NCI-H1930 (cell line): ENCODE measurements at places on chromosomes 1 and 21.

DNA sequence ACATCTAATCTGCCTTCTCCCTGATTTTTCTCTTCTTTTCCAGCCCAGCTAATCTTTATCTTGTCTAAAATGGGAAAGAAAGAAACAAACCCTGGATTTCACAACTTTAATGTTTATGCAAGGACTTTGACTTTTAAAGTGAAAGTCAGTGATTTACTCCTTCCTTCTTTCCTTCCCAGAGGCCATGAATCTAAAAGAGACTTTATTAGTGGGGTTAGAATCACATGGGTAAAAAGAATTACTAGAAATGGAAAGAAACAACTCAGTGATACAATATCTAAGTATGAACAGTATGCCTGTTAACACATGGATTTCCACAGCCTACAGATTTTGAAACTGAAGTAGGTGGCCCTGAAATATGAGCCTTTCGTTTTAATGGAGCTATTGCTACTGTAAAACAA lies 59.8 kb upstream of the KCNK2 start:
- no peak for DNase-seq

GRCh38 chr1:203178821-203179666 lies 3.4 kb upstream of the MYBPH start:
- no peak for DNase-seq

GRCh38 chr1:225573216-225573615 lies 79.7 kb downstream of the ENAH start:
- DNase-seq: no peak

DNA sequence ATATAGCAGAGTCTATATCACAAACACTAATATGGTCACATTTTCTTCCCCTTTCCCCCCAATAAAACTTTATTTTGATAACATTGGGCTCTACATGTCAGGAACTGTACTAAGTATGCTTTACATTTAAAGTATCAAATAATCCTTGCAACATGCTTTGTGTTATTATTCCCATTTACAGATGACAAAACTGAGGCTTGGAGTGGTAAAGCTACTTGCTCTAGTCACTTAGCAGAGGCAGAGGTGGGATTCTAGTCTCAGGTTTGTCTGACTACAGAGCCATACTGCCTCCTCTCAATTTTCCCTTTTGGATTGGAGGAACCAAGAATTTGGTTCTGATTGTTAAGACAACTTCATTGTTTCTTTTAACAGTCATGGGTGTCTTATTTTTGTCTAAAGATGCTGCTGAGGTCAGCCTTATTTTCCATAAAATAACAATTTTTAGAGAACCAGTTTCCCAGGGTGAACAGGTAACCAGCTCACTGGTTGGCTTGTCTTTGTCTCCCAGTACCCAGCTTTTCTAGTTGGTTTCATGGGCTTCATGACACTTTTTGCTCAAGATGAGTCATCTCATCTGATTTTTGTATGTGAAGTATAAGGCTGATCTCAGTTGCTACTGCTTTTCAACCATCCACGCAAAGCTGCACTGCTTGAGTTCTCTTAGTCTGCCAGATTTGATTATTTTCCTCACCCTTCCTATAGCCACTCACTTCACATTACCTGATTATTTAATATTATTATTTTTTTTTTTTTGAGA lies 81.0 kb upstream of the ARID1A start:
- no peak for DNase-seq

DNA sequence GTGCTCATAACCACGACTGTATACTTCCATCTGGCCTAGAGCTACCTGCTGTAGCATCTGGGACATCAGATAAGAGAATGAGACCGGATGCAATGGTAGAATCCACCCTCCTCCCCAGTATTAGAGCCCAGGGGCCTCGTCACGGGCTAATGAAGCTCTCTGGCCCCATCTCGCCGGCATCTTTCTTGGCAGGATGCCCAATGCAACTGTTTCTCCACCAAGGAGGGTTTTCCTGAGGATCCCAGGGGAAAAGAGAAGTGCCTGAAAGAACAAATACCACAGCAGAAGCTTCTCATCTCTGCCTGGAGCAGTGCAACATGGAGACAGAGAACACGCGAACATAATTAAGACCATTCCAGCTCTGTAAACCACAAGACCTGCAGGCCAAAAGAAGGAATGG lies 80.0 kb downstream of the VWA5B1 start:
- no peak for DNase-seq

- DNase-seq: no peak
Measured at GRCh38 chr1:165306543-165307434, 49.7 kb downstream of the LMX1A start.
